ENCODE measurements at places on chromosomes 12 and 14. TPM values are rescaled to one million over a fixed set of nuclear protein-coding genes. Genes with fewer than 3 reads are reported as not detected.

The SELPLG gene
- polyA plus RNA-seq, result 5.2 TPM

The GPD1 gene
- 81.1 TPM for polyA plus RNA-seq

- DNase-seq, result no peak
Observed at GRCh38 chr14:73833530-73834260, 17.9 kb upstream of the PTGR2 start.

GRCh38 chr12:9895215-9895971, 14.1 kb downstream of the KLRF2 start:
- no peak for DNase-seq

- DNase-seq, result no peak
Observed at GRCh38 chr12:10186299-10186698, 7.5 kb downstream of the TMEM52B start.

GRCh38 chr14:74848768-74849167, 27.2 kb downstream of the PROX2 start:
- DNase-seq, result no peak

DNA sequence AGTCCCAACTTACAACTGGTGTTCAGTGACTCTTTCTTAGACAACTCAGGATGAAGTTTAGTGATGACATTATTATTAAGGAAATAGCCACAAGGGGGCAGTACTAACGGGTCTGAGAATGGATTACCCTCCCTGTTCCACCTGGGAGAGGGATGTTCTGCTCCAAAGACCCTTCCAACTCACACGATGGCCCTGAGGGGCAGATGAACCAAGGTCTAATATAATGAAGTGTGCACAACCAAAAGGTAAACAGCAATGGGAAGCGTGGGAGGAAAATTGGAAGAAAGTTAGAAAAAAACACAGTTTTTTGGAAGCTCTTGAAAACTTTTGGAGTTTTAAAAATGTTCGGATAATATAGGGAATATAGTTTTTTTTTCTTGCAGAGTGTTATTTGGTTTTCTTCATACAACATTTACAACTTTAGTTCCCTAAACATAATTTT, 24.0 kb downstream of the FGF6 start:
- no peak for DNase-seq

DNA sequence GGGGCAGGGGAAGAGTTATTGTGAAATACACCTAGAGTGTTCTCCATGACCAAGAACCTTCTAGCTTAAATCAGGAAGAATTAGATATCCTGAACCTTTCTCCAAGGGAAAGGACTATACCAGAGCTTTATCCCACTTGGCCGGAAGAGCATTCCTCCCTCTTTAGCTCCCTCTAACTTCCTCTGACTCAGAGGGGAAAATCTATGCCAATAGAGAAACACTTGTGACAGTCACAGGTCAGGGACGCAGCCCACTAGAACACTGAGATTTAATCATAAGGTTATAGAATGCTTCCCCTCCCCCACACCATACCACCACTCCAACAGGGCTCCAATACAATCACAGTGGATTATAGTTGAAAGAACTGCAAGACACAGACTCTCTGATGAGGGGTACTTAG, 55.4 kb upstream of the RFX4 start:
- no peak for DNase-seq

GRCh38 chr12:104604070-104604994, 147.6 kb downstream of the CHST11 start:
- no peak for DNase-seq

The NOVA1 gene
- 12.9 TPM for polyA plus RNA-seq

DNA sequence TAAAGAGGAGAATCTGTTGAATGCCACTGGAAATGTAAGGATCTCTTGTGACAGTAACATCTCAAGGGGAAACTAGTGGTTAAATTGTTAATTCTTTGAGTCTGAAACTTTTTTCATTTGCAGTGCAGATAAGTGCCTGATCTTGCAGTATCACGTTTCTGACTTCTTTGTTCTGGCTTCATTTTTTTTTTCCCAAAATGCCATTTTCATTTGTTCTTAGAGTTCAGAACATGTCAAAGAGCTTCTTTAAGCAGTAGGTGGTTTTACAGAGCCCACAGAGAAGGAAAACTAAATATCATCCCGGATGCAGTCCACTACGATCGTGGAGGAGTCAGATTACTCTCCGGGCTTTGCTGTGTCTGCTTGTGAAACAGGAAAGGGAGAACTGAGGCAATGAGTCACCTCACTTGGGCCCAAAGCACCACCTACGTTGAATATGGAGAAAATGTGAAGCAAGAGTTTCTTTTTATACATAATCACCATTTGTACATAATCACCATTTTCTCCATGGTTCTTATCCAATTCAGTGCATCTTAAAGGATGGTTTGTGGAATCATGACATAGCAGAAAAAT, 43.9 kb downstream of the HMGA2 start:
- DNase-seq, result no peak

The SRRM4 gene
- 0.31 TPM for polyA plus RNA-seq

DNA sequence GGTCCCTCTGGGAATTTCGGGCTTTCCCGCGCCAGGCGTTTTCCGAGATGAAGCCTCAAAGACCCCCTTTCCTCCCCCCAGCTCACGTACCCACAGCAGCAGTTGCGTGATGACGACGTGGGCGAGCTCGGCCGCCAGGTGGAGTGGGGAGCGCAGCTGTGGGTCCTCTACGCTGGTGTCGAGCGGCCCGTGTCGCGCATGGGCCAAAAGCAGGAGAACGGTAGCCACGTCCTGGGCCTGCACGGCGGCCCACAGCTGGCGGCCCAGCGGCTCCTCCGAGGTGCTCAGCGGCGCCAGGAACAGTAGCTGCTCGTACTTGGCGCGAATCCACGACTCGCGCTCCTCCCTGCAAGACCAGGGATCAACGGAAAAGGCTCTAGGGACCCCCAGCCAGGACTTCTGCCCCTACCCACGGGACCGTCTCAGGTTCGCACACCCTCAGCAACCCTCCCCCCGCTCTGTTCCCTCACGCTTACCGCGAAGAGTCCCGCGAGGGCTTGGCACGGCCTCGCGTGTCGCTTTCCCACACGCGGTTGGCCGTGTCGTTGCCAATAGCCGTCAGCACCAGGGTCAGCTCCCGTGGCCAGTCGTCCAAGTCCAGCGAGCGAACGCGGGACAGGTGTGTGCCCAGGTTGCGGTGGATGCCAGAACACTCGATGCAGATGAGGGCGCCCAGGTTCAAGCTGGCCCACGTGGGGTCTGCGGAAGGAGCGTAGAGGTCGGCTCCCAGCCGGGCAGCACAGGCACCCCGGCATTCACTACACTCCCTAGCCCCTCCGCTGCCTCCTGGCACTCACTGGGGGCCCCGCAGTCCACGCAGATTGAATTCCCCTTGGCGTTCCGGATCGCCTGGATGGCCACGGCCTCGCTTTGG, 11.4 kb downstream of the AGAP2 start:
- DNase-seq, result no peak

DNA sequence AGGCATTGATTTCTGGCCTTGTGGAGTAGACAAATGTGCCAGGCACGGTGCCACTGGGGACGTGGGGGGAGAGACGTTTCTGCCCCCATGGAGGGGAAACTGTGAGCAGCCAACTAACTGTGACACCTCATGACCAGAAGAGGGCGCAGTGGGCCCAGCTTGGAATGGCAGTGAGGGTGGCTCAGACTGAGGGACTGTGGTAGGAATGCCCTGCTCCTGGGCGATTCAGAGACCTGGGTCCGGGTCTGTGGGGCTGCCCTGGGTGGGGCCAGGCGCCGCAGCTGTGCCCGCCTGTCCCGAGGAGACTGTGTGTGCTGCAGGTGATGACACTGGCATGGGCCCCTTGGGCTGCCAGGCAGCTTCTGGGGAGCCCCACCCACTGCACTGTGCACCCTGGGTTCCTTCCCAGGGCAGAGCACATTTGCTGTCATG, 60.6 kb downstream of the SLC25A47 start:
- peak; percentile 50 for DNase-seq

The CLEC1A gene
- polyA plus RNA-seq, result 2.3 TPM

DNA sequence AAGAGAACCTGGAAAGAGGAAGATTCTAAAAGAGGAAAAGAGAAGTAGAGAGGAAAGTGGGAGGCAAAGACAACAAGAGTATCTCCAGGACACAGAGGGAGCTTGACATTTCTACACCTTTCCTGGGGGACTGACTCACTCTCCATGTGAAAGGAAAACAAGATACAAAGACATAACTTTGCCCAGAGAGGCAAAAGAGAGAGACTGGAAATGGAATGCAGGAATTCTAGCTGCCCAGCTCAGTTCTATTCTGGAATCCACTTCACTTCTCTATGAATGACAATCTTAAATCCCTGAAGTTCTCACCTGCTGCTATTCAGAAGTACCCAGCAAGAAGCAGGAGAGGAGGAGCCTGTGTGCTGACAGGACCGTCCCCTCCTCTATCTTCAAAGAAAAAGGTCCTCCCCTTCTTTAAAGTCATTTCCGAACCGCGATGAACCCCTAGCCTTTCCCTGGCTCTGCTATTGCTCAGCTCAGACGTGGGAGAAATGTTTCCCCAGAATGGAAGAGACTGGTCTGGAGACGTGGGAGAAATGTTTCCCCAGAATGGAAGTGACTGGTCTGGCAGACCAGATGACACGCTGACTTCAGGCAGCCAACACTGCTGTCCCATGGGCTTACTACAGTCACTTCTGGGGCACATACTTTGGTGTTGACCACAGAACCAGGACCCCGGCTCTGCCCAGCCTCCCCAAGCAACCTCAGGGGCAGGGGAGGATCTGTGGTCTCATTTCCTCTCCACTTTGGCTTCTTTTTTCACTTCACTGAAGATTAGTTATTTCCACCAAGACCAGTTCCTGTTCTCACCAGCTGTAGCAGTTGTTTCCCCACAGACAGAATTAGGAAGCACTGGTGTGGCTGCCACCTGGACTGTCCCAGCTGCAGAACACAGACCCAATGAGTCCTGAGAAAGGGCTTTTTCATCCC, 8.3 kb downstream of the FMNL3 start:
- no peak for DNase-seq

GRCh38 chr12:34033628-34034296, 11.5 kb downstream of the ALG10 start:
- DNase-seq, result no peak

Data from hindlimb muscle (tissue), 1 donor.